NCI-H2227 treated with DMSO at 0.1 percent for 48 hours (cell line): ENCODE measurements at places on chromosomes 2 and 18.

GRCh38 chr2:200417366-200417765 is 92.5 kb downstream of the KCTD18 start:
- DNase-seq = peak; percentile 38

DNA sequence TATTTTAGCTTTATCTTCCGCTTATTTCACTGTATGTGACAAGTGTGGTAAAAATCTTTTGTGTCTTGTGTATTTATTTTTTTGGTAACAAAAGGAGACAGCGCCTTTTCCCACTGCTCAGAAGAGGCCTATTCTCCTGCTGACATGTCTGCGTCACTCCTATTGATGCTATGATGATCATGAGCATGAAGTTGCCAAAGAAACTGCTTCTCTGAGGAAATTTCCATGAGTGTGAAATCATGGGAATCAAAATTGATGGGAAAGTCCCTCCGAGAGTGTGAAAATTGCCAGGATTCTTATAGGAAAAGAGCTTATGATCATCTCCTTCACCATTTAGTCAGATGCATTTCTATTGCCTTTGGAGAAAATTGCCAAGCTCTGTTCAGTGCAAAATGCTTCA is 36.5 kb upstream of the DARS1 start:
- DNase-seq = no peak

DNA sequence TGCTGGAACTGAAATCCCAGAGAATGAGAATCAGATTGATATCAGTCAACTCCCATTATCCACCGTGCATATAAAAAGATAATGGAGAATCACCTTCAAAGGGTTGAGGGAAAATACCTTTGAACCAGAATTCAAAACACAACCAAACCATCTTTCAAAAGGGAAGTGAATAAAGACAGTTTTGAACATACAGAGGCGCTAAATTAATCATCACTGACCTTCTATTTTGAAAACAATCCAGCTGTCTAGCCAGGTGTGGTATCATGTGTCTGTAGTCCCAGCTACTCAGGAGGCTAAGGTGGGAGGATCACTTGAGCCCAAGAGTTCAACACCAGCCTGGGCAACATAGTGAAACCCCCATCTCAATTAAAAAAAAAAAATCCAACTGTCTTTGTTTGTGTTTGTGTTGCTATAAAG is 63.6 kb downstream of the TRABD2A start:
- DNase-seq = no peak

DNA sequence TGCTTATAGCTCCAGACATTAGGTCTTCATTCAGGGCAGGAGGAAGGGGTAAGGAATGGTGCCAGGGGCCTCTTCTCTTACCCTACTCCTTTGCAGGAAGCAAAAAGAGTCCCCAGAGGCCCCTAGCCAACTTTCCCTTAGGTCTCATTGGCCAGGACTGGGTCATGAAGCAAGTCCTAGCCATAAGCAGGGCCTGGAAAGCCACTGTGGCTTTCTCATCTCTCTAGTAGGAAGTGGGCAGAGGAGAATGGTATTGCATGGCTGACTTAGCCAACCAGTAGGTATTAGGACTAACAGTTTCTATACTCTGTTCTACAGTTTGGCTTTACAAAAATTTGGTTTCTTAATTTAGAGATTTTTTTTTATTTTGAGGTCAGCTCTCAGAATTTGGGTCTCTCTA is 4.8 kb downstream of the FAM228A start:
- no peak for DNase-seq

DNA sequence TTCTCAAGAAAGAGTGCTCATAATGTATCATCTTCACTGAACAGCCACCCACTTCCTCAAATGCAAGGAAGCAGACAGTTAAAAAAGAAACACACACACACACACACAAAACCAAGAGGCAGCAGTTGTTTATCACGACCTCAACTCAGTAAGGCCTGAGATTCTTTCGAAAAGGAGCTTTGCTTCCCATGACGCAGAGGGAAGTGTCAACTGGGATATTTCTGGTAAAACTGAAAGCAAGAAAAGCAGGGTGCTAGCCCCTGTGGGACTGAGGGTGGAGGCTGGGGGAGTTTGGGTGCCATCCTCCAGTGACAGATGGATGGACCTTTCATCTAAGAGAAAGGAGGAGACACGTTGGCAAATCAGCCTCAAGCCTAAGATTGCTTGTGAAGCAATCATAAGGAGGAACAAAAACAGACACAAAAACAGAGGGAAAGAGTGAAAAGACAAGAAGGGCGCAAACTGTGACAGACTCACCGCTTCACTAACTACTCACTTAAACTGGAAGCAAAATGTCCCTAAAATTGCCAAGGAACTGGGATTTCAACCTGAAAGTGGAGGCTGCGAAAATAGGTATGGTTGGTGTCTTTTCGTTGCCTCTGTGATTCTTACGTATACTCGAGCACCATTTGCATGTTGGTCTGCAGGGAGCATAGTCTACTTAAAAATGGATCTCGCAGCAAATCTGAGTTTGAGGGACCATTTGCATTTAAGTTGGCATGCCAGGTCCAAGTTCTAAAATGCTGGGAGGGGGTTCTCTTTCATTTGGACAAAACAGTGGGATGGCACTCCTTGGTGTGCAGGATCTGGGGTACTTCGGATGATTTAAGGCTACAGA is at the start of gene ARHGAP25:
TSS of gene ARHGAP25 (plus strand) at position 124 of the 838 bp plus-strand sequence. CDS start at position 513, 389 bp downstream.
- DNase-seq = no peak

DNA sequence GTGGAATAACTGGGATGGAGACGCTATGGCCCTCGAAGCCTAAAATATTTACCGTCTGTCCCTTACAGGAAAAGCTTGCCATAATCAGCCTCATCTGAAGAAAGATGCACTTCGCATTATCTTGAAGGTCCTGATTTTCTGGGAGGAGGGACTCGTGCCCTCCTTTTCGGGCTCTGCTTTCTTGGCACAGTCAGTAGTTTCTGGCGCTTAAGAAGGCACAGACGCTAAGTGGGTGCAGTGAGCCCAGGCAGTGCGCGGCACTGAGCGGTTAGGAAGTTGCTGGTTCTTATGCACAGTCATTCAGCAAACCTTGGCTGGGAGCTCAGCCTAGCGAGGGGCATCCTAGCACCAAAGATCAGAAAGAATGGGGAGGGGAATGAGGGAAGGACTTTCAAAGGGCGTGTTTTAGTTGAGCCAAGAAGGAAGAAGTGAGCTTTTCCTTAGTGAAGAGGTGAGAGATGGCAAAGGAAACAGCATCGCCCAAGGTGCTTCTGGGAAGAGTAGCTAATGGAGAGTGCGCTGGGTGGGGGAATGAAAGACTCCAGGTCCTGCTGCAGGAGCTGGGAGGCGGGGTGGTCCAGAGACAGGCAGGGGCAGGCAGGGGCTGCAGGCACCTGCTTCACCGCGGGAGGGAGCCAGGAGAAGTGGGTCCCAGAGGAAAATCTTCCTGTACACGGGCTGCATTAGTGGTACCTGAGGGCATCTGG is 64.1 kb downstream of the ZCCHC2 start:
- no peak for DNase-seq

- no peak for DNase-seq
These were observed 92.0 kb upstream of the BOD1L2 start for GRCh38 chr18:57054891-57055290.

DNA sequence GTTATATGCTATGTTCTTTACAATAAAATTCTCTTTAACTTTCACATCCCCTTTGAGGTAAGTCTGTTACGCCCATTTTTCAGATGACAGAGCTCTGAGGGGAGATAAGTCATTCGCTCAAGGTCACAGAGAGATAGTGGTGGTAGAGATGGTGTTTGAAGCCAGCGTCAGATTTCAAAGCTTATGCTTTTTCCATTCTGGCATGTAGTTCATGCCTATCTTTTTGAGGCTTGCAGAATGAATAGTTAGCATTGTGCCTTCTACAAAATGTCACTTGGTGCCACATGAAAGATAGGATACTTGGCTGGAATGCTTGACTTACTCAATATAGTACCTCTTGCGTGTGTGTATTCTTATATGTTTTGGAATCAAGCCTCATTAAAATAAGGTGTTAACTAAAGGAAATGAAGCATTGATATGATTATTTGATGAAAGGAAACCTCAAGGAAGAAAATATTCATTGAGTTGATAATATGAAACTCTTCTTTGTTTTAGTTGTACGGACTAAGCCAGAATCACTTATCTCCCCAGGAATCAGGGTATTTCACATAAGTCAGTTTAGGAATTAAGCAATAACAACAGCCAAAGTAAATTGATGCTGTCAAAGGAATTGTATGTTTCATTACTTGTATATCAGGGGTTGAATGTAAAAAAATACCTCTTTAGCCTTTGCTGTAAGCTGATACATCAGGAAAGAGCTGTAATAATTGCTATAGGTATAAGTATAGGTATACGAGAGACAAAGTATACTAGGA is 15.5 kb downstream of the SPATS2L start:
- no peak for DNase-seq

GRCh38 chr2:240618776-240619175 is 6.5 kb upstream of the GPR35 start:
- no peak for DNase-seq

GRCh38 chr2:128237081-128237534 is 81.6 kb downstream of the HS6ST1 start:
- no peak for DNase-seq

- DNase-seq = no peak
These were observed 266.0 kb downstream of the ALPK2 start for GRCh38 chr18:58362829-58363271.
